Activated T-cell treated with anti-CD3 and anti-CD28 coated beads, Interleukin-2, amount 50 U/mL, for 4 hours (primary cell): ENCODE measurements at places on chromosomes 12 and 14. TPM values are rescaled to one million over a fixed set of nuclear protein-coding genes. Genes with fewer than 3 reads are reported as not detected.

- DNase-seq, result peak; percentile 35
Observed at GRCh38 chr14:64762044-64763034, 58.1 kb downstream of the PLEKHG3 start.

- DNase-seq, result no peak
Observed at GRCh38 chr12:69947123-69947522, 122.1 kb downstream of the MYRFL start.

GRCh38 chr12:124174451-124175348 lies 120.2 kb upstream of the RFLNA start:
- no peak for DNase-seq

- DNase-seq, result no peak
Observed at GRCh38 chr12:53061404-53062010, 11.6 kb downstream of the TNS2 start.

GRCh38 chr12:95237315-95237714 lies 19.7 kb downstream of the VEZT start:
- no peak for DNase-seq

DNA sequence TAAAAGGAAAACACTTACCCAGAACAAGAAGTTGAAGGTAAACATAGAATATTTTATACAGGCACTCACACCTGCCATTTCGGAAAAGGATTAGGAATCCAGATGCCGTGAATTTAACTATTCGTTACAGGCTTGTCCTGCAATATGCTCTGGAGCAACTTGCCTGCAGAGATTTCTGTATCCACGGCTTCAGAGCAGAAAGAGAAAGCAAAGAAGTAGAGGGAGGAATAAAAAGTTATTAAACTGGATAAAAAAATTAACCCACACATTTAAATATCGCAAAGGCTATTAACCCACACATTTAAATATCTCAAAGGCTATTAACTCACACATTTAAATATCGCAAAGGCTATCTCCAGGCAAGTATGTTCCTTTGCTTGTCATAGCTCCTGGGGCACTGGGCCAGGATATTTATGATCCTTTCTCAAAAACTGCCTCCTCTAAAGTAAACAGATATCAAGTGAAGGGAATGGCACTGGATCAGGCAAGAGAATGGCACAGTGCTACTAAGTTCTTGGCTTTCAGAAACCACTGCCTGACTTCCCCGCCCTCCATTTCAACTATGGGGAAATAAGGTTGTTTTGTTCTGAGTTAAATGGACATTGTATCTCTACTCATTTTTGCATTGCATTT lies at the start of gene TSPAN8:
TSPAN8 (minus strand) TSS at position 399 of the 633 bp plus-strand sequence; CDS start at position 78, 321 bp downstream.
- DNase-seq, result no peak

DNA sequence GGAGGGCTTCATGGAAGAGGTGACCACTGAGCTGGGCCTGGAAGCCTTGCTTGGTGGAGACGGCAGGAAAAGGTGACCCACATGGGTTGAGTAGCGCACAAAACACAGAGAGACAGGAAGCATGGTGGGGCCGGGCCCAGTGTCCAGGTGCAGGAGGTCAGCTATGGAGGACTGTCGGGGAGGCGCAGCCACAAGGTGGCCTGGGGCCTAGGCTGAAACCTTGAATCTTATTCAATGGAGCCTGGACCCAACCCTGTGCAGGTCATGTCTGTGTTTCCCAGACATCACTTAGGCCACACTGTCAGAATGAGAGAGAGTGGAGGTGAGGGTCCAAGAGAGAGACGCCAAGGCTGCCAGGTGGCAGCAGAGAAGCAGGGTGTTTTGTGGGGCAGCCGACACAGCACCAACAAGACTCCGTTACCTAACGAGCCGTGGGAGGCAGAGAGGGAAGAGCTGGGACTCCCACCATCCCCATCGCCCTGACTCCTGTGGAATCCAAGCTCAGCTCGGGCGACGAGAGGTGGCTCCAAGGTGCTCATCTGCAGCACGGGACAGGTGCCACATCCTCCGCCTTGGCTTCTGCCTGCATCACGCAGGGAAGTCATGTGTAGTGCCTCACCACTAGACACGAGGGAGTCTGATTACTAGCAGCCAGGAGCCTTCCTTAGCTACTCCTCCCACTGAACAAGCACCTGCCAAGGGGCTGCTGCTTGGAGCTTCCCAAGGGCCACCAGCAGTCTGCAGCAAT lies 38.7 kb downstream of the DEGS2 start:
- no peak for DNase-seq

DNA sequence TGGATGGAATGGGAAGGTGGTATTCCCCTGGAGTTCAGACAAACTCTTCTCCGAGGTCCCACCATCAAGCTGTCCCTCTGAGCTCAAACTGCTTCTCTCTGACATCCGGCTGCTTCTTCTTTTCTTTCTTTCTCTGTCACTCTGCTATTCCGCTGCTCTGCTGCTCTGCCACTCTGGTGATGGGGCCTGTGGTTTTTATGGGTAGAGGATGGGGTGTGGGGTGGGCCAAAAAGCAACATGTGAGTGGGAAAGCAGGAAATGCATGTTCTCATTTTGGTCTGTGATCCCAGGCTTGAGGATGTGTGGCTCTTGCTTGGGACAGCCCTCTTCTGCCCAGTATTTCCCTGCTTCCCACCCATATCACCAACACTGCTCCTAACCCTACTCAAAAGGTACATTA lies 30.6 kb downstream of the CLECL1 start:
- DNase-seq, result no peak

- DNase-seq, result no peak
Observed at GRCh38 chr12:108783446-108783845, 52.1 kb upstream of the CORO1C start.

GRCh38 chr14:68317239-68317638 lies 475.6 kb downstream of the ZFP36L1 start:
- DNase-seq, result no peak

- DNase-seq, result no peak
Observed at GRCh38 chr14:98914942-98915341, 357.1 kb downstream of the BCL11B start.

DNA sequence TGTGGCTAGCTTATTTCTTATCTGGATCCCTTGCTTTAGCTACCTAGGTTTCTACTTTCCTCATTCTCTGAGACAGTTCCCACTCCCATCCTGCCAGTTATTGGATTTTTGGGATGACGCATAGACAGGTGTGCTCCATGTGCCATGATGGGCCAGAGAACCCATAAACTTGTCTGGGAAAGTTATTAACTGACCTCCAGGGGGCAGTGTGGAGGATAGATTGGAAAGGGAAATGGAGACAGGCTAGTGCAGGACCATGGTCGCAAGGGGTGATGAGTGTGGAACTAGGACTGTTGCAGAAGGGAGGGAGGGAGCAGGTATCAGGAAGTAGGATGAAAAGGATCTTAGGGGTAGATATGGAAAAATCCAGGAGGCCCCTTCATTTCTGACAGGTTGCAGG lies 80.3 kb downstream of the ESRRB start:
- DNase-seq, result no peak

- no peak for DNase-seq
Observed at GRCh38 chr12:79595273-79595672, 95.5 kb downstream of the PAWR start.

GRCh38 chr12:26539131-26539530 lies 293.9 kb downstream of the ITPR2 start:
- DNase-seq, result no peak

GRCh38 chr12:25591144-25591543 lies 38.1 kb upstream of the LMNTD1 start:
- DNase-seq, result no peak

GRCh38 chr12:58731096-58731495 lies 189.2 kb downstream of the LRIG3 start:
- no peak for DNase-seq

GRCh38 chr14:93974833-93975232 lies 1.5 kb downstream of the ASB2 start:
- DNase-seq, result no peak

DNA sequence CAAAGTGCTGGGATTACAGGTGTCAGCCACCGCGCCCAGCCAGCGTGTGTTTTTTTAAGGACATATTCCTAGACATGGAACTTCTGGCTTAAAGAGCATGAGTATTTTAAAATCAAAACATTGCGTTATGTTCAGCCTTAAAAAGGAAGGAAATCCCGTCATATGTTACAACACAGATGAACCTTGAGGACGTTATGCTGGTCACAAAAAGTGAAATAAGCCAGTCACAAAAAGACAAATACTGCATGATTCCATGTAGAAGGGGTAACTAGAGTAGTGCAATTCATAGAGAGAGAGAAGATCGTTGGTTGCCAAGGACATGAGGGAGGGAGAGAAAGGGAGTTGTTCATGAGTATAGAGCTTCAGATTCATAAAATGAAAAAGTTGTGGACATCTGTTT lies 53.9 kb downstream of the ACACB start:
- DNase-seq, result no peak

- DNase-seq, result no peak
Observed at GRCh38 chr14:102734436-102734835, 42.8 kb upstream of the TRAF3 start.

DNA sequence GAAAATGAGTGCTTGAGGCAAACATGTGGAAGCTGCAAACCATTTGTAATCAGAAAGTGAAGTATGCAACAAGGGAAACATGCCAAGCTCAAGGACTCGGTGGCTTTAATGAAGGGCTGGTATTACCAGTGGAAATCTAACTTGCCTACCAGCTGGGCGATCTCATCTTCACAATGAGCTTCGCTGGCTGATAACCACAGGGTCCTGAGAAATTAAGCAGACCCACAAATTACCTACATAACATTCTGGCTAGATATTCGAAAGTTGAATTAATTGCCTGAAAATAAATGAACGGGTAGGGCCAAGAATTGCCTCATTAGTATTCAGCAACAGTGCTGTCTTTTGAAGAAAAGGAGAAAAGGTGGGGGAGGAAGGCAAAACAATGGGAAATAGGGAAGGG lies 439.4 kb downstream of the PDZRN4 start:
- DNase-seq, result no peak

- DNase-seq, result no peak
Observed at GRCh38 chr14:22602862-22603261, 4.8 kb downstream of the ABHD4 start.

GRCh38 chr12:38411426-38411825 lies 94.9 kb downstream of the ALG10B start:
- DNase-seq, result no peak

- no peak for DNase-seq
Observed at GRCh38 chr12:15819644-15820437, 30.7 kb upstream of the EPS8 start.

DNA sequence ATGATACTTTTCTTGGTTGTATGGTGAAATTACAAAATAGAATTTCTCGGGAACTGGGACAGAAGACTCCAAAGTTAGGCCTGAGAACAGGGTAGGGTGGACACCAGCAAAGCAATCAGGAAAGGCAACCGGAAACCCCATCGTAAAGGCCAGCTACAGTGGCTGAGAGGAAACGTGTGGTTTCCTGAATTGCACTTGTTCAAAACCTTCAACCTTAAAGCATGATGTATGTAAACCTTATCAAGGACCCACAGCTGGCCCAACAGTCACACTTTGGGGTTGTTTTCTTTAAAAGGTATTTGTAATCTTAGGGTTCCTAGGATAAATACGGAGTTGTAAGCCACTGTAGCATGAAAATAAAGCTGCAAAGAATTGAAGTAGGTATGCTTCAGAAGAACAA lies 2.2 kb upstream of the PTGDR start:
- DNase-seq, result no peak

GRCh38 chr12:11688831-11689230 lies 39.4 kb downstream of the ETV6 start:
- no peak for DNase-seq

GRCh38 chr12:50690925-50691324 lies 73.0 kb upstream of the ATF1 start:
- no peak for DNase-seq

- DNase-seq, result no peak
Observed at GRCh38 chr12:14395074-14395778, 29.7 kb downstream of the ATF7IP start.

DNA sequence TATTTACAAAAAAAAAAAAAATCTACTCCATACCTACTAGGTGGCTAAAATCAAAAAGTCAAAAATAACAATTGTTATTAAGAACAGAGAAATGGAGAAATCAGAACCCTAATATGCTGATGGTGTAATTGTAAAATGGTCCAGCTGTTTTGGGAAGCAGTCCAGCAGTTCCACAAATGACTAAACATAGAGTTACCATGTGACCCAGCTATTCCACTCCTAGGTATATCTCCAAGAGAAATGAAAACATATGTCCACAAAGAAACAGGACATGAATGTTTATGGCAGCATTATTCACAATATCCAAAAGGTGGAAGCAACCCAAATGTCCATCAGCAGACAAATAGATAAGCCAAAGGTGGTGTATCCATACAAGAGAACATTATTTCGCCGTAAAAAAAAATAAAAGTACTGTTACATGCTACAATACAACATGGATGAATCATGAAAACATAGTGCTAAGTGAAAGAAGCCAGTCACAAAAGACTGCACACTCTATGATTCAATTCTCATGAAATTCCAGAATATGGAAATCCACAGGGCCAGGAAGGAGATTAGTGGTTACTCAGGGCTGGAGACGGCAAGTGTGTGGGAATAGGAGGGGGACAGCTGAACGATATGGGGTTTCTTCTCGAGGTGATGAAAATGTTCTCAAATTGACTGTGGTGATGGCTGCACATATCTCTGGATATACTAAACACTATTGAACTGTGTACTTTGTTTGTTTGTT lies 9.1 kb upstream of the DPF3 start:
- DNase-seq, result no peak

DNA sequence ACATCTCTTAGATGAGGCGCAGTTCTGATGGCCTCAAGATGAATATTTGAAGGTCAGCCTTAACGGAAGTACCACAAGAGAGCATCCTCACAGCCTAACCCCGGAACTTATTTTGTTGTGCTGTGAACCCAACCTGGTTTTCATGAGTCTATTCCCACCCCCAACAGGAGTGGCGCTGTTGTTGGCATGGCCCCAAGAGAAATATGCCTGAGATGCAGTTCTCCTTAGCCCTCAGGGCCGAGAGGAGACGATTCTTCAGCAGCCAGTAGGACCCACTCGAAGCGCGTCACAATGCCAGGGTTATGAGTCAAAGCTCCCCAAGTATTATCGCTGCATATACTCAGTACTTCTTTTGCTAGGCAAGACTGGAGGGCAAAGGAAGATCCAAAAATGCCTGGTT lies 24.5 kb upstream of the BCL11B start:
- DNase-seq, result no peak

The MPHOSPH9 gene
- total RNA-seq, result 42.3 TPM

The TAS2R42 gene
- not detected for total RNA-seq

The SDR9C7 gene
- not detected for total RNA-seq

The EML1 gene
- 2.4 TPM for total RNA-seq

The HIF1A gene
- total RNA-seq, result 294 TPM

The LMNTD1 gene
- not detected for total RNA-seq

The RPS29 gene
- 2,303 TPM for total RNA-seq

The DPY19L2 gene
- 1.5 TPM for total RNA-seq

The TMEM233 gene
- not detected for total RNA-seq

The SLCO1B1 gene
- not detected for total RNA-seq

The REC8 gene
- total RNA-seq, result 24.8 TPM

The EEF1AKMT3 gene
- total RNA-seq, result 2.0 TPM

The PPP4R4 gene
- total RNA-seq, result 2.0 TPM

The SMOC1 gene
- total RNA-seq, result not detected

The RPL36AL gene
- total RNA-seq, result 301 TPM

The GZMB gene
- total RNA-seq, result 1,179 TPM

The RPGRIP1 gene
- total RNA-seq, result not detected

The IRAK4 gene
- total RNA-seq, result 17.5 TPM

The KRT73 gene
- total RNA-seq, result 0.22 TPM

The TAS2R8 gene
- not detected for total RNA-seq
